ENCODE measurements at places on chromosomes 3 and 15.

GRCh38 chr3:130728037-130728436 is 18.6 kb downstream of the PIK3R4 start:
- DNase-seq: no peak

DNA sequence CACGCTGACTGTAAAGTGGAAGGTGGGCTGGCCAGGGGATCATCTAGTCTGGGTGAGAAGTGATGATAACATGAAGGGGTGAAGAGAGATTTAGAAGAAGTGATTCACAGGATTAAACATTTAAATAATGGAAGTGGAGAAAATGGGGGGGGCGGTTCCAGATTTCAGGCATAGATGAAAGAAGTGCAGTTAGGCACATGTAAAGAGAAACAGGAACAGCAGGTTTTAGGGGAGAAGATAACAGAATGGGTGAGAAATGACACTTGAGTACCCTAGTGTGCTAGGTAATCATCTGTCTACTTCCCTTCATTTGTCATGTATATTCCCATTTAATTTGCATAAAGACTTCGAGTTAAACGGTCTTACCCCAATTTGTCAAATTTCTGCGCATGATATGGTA is 15.3 kb downstream of the B3GNT5 start:
- no peak for DNase-seq

GRCh38 chr3:31179768-31180167 is 285.3 kb upstream of the GADL1 start:
- peak; percentile 52 for DNase-seq

- no peak for DNase-seq
Observed at GRCh38 chr3:142680710-142681109, 43.1 kb upstream of the TRPC1 start.

DNA sequence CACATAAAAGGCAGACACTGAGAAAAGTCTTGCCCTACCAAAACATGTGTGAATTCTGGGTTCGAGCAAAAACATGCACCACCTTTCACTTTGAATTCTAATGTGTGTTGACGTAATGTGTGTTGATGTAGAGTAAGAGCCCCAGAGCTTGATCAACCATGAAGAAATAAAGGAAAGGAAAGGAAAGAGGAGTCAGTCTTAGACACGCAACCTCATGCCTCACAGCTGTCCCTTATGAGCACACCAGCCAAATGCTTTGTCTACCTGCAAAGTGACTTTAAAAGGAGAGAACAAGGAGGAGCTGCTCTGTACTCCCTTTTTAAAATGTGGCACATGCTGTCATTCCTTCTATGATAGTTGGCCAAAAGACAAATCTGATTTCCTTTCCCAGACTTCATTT is 80.8 kb downstream of the RFTN1 start:
- DNase-seq: no peak

- no peak for DNase-seq
Observed at GRCh38 chr3:184290331-184290730, 8.7 kb upstream of the PSMD2 start.

- DNase-seq: no peak
Observed at GRCh38 chr3:184670091-184670602, 41.7 kb downstream of the MAGEF1 start.

DNA sequence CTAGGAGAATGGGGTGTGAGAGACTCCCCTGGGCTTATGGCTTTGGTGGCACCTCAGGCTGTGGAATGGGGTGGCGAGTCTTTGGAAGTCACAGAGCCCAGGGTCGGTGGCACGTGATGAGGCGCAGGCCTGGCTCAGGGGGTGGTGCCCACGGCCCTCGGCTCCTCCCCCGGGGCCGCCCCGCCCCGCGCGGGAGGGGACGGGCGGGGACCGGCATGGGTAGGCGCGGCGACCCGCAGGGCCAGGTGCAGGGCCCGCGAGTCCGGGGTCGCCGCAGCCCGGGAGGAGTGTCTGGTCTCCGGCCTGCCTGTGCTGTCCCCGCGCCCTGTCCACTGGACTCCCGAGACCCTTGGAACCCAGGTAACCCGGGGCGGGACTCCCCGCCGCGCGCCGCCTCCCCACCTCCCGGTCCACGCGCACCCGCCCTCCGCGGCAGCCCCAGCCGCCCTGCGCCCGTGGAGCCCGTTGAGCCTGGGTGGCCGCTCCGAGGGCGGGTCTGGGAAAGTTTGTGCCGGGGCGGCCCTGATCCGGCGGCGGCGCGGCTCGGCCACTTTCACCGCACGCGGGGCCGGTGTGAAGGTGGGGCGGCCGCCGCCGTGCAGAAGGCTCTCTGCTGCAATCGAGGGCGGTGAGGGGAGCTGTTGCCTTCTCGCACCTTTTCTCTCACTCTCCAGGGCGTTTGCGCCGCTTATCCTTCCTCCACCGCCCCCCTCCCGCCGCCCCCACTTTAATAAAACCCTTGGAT is at the start of gene PAQR5:
Gene PAQR5 (plus strand): TSS at position 216 of the 745 bp plus-strand sequence. CDS start 61,169 bp downstream, outside the sequence.
- DNase-seq: no peak

DNA sequence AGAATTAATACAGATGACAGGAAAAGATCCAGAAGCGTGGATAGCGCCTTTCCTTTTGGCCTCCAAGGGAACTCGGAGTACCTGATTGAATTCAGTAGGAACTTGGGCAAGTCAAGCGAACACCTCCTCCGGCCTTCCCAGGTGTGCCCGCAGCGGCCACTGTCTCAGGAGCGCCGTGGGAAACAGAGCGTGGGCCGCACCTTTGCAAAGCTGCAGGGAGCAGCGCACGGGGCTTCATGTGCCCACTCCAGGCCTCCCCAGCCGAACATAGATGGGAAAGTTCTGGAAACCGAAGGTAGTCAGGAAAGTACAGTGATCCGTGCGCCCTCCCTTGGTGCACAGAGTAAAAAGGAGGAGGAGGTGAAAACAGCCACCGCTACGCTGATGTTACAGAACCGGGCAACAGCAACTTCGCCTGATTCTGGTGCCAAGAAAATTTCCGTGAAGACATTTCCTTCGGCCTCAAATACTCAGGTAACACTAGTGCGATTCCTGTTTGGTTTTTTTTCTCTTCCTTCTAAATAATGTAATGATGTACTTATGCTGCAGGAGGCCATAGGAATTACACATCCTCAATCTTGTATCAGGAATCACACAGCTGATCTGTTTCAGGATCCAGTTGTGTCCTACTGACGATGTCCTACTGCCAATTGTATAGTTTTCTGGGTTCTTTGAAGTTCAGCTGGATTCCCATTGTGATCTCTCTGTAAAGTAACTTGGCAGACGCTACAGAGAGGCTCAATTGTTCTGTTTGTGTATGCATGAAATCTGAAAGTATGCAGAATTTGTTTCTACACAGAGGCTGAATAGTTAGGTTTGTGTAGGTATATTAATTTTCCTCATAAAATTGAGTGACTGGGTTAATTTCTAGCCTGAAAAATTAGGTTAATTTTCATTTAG is 63.1 kb downstream of the CGNL1 start:
- DNase-seq: no peak

- DNase-seq: no peak
Observed at GRCh38 chr3:125367403-125368230, 7.5 kb downstream of the ZNF148 start.

- DNase-seq: no peak
Observed at GRCh38 chr3:6510713-6511112, 350.2 kb upstream of the GRM7 start.

DNA sequence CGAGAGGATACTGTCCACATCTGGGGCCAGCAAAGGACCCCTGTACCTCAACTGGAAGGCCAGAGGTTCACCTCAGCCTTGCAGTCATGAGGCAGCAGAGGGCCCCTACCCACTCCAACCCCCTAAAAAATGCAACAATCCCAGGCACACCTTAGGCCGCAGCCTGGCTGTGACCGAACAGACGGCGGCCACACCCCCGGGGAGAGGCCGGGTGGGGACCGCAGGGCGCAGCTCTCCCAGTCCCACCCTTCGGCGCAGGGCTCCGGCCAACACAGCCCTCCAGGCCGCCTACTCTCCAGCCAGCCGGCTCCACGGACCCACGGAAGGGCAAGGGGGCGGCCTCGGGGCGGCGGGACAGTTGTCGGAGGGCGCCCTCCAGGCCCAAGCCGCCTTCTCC is 457 bp upstream of the DNAJA4 start:
- DNase-seq: no peak

DNA sequence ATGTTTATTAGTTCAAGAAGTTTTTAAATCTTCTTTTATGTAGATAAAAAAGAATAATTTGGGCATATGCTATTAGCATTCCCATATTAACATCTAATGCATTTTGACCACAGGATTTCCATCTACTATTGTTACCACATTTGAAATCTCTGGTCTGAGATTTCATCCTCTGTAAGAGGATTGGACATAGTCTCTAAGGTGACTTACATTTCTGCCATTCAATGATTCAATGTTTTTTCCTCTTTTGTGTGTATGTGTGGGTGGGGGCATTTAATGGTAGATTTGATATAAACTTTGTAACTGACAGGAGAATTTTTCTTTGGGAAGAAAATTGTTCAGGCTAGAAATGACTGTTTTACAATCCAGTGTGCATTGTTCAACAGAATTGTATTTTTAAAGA is 307.3 kb upstream of the RBMS3 start:
- no peak for DNase-seq

DNA sequence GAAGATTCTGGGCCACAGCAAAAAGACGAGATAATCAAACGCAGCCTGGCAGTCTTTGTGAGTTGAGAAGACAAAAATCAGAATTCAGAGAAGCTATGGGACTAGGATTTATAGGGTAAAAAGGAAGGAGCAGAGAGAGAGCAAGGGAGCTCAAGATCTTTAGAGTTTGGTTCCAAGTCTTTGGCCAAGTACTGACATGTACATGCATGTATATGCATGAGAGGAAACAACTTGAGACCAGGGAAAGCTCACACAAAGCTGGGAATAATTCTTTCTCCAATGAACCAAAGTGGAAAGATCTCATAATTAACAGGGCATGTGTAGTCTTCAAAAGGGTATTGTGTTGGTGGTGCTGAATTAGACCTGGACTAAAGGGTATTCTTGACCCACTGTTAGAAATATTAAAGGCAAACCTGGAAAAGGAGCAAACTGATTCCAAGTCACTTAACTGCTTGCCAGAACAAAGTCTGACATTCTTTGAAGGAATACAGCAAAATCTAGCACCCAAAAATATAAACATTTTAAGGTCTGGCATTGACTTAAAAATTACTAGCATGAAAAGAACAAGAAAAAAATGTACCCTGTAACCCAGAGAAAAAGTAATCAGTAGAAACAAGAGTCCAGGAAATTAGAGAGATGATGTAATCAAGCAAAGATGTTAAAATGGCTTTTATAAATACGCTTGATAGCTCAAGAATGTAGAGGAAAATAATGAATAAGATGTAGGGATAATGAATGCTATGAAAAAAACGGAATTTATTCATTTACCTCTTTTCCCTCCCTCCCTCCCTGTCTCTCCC is 226.0 kb upstream of the CGNL1 start:
- no peak for DNase-seq

- DNase-seq: no peak
Observed at GRCh38 chr3:195823999-195824398, 12.3 kb upstream of the MUC4 start.

DNA sequence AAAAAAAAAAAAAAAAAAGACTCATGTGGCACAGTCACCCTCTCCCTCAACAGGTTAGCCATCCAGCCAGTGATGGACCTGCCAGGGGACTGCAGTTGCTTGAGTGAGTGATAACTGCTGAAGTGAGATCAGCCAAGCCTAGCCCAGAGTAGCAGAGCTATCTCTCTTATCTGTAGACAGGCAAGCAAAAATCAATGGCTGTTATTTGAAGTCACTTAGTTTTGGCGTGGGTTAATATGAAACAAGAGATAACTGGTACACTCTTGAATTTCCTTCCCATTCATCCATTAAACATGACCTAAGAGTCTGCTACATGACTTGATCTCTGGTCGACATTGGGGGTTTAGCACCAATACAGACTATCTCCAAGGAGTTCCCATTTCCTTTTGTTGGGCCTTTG is 51.2 kb upstream of the TNIK start:
- no peak for DNase-seq

DNA sequence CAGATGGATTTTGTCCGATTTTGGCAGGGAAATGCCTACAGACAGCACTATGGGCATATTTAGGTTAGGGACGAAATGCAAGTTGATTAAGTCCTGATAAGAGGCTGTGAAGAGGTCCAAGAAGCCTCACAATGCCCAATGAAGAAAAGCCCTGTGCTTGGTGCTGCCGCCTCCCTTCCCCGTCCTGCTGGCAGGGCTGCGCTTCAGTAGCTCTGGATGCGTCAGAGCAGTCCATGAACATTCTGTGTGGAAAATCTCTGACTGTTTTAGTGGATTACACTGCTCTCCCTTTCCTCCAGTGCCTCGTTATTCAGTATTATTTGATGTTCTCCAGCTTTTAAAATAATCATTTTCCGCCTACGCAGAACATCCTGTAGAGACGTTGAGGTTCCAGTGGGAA is 39.6 kb downstream of the MLH1 start:
- no peak for DNase-seq

- DNase-seq: peak; percentile 14
Observed at GRCh38 chr3:48301800-48302166, 31.7 kb downstream of the SPINK8 start.

DNA sequence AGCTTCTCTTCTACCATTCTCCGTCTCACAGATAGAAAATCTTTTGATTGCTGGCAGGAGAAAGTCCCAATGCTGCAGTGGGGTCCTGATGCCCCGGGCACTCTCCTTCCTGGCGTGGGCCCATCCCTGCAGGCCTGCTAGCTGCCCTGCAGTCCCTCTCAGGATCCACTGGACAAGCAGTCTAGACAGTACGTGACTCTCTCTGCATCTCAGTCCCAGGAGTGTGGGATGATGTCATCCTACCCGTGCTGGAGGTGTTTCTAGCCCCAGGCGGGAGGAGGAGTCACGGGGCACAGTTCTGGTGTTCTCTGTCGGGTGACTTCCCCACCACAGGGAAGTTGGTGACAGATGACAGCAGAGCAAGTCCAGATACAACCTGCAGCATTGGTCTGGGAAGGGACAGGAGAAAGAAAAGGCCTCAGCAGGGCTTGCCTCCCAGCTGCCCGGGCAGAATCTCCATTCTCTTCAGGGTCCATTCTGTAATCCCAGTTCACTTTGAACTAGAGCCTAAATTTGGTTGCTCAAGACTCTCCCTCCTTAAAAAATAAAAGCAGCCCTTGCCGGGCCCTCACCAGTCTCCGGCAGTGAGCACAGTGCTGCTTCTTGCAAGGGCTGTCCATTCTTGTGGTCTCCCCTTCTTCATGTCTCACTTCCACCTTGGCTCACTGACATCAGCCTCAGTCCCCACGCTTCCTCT is 30.6 kb downstream of the SLC28A1 start:
- DNase-seq: no peak
